GM12891 (cell line): ENCODE measurements at places on chromosomes 1 and 21.
A peak's percentile ranks its signal among the peaks of the same experiment; 100 is the strongest.

DNA sequence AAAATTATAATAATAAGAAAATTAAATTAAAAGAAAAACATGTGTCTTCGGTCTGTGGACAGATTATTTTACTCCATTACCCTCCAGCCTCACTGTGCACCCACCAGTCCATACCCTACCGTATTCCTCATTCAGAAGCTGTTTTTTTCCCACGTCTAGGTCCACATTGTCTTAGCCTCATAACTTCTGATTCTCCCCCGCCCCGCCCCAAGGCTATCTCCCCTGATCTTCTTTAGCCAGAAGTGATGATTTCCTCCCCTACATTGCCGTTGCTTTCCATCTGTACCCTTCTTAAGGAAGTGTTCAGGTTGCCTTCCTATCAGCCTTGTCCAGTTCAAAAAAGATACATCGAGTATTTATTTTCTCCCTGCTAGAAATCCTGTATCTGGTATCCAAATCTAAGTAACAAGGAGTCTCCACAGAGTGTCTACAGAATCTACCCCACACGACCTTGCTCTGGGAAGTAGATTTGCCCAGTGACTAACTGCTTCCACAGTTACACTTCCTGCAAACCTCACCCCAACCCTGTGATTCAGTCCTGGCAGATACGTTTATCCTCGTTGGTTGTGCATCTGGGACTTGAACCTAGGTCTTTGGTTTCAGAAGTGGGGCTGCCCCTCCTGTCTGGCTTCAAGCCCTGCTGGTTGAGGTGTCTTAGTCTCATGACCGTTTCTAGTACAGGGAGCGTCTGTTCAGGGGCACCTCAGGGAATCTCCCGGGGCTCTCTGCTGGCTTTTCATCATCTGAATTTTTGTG, 470.2 kb downstream of the CAMTA1 start:
- DNase-seq = no peak

- no peak for DNase-seq
These were observed 9.3 kb downstream of the RGS1 start for GRCh38 chr1:192584866-192585265.

DNA sequence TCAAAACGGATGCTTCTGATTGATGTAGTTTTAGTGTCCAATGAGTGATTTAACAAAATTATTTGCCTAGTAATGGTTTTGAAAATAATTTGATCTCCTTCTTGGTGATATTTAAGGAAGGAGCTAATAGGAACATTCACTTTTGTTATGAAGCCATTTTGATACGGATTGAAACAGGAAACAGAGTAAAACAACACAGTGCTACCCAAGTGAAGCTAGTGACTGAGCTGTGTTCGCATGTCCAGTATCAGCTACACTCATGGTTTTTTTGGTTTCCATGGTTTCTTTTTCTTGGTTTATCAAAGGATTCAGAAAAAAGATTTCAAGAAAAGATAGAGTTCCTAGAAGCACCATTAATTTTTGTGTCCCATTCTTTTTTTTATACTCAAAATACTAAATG, 40.1 kb upstream of the PLEKHO1 start:
- DNase-seq = no peak

DNA sequence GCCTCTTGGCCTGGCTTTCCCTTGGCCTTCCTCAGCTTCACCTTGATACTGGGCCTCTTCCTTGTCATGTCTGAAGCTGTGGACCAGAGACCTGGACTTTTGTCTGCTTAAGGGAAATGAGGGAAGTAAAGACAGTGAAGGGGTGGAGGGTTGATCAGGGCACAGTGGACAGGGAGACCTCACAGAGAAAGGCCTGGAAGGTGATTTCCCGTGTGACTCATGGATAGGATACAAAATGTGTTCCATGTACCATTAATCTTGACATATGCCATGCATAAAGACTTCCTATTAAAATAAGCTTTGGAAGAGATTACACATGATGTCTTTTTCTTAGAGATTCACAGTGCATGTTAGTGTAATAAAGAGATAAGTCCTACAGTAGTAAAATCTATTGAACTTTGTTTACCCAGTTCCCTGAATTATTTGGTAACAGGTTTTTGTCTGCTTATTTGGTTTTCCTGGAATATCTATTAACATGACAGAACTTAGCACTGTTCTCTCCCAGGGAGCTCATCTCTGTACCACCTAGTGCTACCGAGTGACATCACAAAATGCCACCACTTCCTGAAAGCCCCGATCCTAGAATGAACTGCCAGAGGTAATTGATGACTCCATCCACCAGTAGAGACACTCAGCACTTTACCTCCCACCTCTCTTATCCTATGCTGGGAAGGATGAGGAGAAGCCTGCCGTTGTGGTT, 22.2 kb downstream of the UBE2T start:
- no peak for DNase-seq

- no peak for DNase-seq
These were observed 41.4 kb downstream of the HMGB4 start for GRCh38 chr1:33905241-33905640.

GRCh38 chr1:57188168-57188567, 222.4 kb upstream of the C8B start:
- DNase-seq = no peak

DNA sequence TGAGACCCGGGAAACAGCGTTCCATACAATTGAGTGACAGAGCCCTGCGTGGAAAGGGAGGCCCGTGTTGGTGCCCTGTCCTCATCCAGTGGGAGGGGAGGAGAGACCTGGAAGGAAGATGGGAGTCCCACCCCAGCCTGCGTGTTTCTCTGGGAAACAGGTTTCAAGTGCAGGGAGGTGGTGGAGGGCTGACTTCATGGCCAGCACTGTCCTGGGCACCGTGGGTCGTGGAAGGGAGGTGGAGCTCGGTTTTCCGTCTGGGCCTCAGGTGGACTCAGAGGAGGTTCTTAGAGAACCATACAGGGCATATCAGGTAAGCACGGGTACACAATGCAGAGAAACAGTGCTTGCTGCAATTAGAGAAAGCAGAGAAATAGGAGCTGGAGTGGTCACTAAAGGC, 222.6 kb downstream of the CAMTA1 start:
- no peak for DNase-seq

- no peak for DNase-seq
These were observed 70.8 kb downstream of the TIAM1 start for GRCh38 chr21:31273278-31273677.

DNA sequence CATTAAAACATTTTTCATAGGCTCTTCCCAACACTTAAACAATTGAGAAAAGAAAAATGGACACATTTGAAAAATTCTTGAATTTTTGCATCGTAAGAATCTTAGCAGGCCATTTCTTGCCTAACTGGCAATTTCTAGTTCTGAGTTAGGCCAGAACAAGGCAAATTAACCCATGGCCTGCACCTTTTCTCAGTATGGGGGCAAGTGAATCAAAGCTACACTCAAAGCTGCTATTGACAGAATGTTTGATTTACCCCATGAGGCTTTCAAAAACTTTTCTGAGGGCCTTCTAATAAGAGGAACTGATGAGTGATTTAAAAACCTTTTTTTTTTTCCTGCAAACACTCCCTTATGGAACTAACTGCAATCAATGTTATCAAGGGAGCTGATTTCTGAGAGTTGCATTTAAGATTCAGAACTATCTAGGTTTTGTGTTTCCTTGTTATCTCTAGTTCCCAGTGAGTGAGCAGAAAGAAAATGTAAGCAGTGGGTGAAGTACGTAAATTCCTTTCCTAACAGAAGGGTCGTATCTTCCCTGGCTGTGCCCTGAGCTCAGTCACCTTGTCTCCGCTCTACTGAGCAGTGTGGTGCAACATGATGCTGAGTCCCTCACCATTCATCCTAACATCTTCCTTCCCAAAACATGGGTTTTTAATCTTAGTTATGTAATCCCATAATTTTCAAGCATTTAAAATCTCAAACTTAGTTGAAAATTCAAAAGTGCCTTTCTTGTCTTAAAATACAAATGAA, 353.7 kb downstream of the DPYD start:
- no peak for DNase-seq

DNA sequence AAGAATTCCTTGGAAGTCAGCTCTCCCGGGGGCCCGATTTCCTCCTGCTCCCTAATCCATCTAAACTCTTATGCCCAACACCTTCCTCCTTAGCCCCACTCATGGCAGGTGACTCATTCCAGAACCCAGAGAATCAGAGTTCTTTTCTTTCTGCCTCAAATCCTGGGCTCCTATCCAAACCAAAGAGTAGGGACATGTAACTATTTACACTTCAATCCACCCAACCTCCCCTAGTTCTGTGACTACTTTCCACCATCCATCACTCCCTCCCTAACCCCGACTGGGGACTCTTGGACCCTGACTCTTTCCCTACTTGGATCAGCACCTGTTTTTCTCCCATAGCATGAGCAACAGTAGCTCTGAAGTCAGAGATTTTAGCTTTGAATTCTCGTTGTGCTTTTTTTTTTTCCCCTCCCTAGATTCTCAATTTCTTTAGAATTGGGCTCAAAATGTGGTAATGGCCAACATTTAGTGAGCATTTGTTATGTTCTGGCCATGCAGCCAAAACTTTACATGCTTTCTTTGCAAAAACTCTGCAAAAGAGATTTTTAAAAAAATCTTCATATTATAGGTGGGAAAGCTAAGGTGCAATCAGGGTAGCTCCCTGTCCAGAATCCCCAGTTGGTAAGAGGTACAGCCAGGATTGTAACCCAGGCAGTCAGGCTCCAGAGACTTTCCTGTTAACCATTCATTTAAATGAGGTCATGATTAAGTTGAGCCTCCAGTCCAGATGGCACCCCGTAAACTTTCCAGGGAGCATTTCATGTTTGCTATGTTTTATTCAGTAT, 7.5 kb upstream of the CYP4A11 start:
- DNase-seq = no peak

DNA sequence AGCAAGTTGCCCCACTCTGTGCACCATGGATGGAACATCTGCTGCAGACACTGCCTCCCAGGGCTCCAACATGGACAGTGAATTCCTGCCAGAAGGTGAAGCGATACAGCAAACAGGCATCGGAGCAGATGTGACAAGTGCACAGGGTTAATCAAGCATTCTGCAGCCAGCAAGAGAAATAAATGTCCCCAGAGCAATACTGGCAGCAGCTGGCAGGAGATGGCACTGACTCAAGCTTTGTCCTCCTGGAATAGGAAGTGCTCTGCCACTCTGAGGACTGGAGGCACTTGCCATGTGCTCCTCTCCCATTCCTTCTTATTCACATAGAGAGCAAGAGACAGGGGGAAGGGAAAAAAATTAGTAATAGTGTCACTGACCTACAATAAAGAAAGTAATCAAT, 402.7 kb upstream of the DAB1 start:
- DNase-seq = no peak

DNA sequence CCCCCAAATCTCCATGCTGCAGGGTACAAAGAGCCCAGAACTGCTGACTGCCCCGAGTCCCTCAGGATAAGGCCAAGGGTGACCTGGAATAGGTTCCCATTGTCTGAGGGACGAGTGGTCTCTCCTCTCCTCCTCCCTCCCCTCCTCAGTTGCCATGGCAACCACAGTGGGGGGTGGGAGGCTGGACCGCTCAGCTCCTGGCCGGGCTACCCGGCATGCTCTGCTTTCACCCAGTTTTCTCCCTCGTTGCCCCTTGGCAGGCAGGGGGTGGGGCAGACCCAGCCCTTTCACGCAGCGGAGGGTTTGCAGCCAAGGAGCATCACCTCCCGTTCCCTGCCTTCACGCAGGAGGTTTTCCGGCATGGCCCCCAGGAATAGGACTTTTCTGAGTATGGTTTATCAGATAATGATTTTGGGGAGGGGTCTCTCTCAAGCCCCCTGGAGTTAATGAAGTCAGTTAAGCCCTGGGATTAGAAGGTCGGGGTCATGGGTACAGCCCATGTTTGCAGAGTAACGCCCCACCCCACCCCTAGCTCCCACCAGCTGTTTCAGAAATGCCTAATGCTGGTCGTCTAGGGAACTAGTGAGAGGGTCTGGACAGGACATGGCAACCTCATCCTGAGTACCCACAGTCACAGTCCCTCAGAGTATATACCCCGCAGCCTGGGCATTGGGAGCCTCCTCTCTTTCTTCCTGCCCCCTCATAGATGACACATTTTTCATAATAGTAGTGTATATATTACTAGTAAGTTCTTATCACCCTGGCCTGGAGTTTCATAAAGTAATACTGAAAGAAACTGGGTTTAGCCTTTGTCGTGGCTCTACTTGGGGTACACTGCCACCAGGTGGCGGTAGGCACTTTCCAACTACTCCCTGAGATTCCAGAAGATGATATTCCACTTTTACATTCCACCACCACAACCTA, 20.7 kb downstream of the C1QB start:
- peak; percentile 47 for DNase-seq

DNA sequence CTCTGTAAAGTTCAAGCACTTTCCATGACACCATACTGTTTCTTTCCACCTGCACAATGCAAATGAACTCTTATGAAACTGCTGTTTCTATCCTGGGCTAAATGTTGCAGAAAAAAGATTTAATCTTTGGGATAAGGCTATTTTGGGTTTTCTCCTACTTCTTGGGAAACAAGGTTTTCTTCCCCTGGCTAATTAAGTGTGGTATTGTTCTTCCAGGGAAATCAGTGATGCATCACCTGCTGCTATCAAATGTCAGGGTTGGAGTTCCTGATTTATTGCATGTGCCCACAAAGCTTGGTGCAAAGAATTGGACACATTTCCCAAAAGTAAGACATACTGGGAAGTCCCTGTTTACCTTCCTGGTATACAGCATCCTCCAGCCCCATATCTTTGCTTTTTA, 6.0 kb upstream of the RGS4 start:
- no peak for DNase-seq

- no peak for DNase-seq
These were observed 16.3 kb downstream of the AGMAT start for GRCh38 chr1:15568387-15569073.

GRCh38 chr21:42582787-42583476, 69.3 kb downstream of the SLC37A1 start:
- DNase-seq = no peak
